ENCODE measurements at places on chromosomes 5 and 9.

DNA sequence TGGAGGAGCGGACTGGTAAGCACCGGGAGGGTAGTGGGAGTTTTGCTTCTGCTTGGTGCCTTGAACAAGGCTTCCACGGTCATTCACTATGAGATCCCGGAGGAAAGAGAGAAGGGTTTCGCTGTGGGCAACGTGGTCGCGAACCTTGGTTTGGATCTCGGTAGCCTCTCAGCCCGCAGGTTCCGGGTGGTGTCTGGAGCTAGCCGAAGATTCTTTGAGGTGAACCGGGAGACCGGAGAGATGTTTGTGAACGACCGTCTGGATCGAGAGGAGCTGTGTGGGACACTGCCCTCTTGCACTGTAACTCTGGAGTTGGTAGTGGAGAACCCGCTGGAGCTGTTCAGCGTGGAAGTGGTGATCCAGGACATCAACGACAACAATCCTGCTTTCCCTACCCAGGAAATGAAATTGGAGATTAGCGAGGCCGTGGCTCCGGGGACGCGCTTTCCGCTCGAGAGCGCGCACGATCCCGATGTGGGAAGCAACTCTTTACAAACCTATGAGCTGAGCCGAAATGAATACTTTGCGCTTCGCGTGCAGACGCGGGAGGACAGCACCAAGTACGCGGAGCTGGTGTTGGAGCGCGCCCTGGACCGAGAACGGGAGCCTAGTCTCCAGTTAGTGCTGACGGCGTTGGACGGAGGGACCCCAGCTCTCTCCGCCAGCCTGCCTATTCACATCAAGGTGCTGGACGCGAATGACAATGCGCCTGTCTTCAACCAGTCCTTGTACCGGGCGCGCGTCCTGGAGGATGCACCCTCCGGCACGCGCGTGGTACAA lies 556 bp downstream of the PCDHGC3 start:
- no peak for DNase-seq

DNA sequence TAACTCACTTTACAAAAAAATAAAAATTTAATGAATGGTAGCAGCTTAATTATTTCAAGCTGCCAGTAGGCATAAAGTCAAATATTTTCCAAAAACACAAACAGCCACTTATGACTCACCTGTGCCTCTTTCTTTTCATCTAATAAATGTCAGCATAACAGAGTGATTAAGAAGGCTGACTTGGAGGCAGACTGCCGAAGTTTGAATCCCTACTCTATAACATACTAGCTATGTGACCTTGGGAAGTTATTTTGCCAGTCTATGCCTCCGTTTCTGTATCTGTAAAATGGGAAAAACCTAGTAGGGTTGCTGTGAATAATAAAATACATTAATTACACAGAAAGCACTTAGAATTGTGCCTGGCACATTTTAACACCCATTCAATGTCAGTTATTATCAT lies 33.8 kb downstream of the FANCC start:
- DNase-seq, result no peak

DNA sequence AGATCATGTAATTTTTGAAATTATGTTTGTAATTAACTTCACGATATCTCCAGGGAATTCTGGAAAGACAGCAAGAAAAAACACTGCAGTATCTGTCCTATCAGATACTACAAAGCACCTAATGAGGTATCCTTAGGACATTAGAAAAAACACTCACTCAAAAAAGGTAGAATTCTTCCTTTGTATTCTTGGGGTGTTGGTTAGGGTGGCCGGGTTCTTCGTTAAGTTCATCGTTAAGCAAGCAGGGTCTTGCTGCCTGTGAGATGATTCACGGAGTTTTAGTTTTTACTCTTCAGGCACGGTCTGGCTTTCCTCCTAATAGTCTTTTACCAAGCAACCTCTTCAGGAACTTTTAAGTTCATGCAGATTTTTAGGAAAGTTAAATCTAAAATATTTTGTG lies 91.4 kb upstream of the IRX4 start:
- no peak for DNase-seq

- DNase-seq, result no peak
Measured at GRCh38 chr5:92942762-92943161, 638.3 kb downstream of the NR2F1-AS1 start.

DNA sequence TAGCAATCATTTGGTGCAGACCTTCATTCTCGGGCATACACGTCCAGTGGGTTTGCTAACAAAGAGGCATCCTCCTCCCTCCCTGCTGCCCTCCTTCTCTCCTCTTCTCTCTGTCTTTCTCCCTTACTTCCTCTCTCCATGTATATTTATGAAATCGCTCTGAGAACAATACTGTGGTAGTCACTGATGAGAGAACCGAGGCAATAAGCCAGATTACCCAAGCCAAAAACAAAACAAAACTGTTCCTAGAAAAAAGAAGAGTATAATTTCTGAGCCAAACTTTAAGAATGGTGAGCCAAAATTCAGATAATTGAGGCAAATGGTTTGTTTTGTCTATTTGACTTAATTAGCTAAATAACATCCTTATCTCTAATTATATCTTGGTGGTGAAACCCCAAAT lies 15.8 kb upstream of the HMHB1 start:
- DNase-seq, result no peak

DNA sequence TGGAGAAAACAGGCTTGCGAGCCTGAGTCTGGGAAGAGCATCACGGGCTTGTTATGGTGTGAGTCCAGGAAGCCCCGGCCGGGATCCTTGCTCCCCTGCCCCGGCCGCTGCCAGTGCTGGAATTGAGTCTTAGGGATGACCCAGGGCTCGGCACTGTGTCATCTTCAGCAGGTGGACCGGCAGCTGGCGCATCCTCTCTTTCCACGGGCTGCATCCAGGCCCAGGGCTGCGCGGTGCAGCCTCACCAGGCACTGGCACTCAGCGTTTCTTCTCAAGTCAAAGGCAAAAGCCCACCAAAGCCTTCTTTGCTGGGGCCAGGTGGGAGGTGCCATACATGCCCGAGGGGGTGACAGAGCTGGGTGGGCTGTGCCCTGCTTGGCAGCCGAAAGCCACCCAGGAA lies 46.6 kb downstream of the COL5A1 start:
- DNase-seq, result no peak

DNA sequence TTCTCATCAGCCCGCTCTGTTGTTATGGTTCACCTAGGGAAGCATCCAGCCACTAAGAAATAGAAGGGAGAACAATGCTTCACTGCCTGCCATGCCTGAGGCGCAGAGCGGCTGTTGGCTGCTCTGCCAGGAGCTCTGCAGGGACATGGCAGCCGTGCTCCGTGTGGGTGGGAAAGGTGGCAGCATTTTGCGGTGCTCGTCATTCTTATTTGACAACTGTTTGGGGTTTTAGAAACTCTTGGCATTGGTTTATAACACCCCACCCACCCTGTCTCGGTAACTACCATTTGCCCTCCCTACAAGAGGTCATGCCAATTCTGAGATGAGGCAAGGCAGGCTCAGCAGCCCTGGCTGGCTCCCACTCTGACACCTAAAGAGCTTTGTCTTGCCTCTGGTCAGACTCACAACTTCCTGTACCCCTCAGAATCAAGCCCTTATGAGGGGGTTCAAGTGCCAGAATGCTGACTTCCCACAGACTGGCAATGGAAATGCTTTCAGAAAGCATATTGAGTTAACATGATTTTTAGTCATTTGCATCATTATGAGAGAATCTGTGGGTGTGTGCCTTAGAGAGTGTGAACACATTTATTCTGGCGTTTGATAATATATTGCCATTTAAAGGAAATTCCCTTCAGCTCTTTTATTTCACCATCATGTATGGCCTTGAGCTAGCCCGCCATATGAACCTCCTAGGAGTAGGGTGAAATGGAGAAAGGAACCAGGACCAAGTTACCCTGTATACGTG lies 288.0 kb upstream of the ANKRD55 start:
- DNase-seq, result no peak

- no peak for DNase-seq
Measured at GRCh38 chr5:66889524-66889923, 293.3 kb downstream of the MAST4 start.

DNA sequence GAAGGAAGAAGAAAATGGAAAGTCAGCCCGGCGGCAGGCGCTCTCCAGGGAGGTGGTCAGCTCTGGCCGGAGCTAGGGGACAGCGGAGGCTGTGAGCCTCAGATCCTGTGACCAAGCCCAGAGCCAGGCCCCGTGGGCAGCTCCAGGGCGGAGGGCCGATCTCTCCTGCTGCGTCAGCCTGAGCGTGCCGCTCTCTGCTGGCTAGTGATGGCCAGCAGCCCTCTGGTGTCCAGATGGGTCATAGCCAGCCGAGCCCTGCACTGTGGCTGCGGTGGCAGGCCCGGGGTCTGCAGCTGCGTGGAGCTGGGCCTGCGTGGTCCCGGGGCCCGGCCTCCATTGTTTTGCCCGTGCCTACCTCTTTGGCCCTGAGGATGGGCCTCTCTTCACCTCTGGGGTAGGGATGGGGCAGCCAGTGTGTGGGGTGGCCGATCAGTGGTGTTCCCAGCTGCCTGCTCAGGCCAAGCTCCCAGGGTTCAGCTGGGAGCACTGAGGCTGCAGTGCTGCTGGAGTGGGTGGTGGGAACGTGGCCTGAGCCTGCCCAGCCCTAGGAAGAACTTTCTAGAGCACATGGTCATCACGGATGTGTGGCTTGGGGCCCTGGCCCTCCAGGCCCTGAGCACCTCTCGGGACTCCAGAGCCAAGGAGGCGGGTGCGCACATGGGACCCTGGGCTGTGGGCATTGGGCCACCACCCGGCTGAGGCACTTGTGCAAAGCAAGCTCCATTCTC lies 17.1 kb upstream of the NRARP start:
- DNase-seq, result no peak

DNA sequence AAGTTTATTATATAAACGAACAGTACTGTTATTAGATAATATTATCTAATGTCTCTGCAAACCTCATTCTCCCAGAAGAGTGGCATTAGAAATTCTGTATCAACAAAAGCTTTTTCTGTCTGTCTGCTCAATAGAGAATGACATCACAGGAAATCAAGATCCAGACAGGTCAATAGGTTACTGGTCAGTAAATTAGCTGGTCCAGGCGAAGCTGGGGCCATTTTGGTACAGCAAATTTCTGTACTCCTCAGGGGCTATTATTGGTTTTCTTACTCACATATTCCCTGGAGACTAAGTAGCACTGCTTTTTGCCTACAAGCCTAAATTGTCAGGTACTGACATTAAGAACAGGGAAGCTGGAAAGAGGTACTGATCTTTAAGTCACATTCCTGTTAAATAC lies 80.5 kb downstream of the PLPP1 start:
- no peak for DNase-seq

DNA sequence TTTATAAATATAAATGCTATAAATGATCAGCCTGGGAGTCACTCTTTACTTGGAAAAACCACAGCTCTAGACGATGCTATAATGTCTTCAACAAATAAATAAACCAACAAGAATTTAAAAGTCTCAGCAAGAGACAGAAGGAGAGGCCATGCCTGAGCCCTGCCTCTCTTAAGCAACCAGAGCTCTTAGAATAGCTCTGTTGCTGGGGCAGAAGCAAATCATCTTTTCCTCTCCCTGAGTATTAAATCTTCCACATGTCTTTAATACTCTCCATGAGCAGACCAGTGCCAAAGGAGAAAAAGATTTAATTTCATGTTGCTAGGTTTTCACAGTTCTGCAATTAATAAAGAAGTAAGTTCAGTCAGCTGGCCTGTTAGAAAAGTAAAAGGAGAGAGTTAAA lies 408.0 kb upstream of the SLC30A5 start:
- no peak for DNase-seq

GRCh38 chr5:133817456-133817855 lies 151.0 kb downstream of the C5orf15 start:
- DNase-seq, result no peak

DNA sequence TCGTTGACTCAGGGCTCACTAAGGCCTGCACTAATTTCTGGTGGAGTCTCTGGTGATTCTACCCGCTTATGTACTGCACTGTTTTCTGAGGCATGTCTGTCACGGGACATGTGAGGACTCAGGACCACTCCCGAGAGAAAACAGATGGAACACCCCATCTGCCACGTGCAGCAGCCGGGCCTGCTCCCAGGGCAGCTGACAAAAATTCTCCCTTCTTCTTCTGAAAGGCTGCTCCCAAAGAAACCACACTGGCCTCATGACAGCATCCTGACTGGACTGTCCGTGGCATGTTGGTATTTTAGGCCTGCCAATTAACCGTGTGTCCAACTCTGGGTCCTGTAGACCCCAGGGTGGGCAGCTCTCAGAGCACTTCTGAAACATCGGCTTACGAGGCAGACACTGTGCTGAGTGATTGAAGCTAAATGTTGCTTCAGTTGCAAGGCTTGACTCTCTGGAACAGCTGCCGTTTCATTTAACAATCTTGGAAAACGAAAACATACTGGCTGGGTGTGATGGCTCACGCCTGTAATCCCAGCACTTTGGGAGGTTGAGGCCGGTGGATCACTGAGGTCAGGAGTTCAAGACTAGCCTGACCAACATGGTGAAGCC lies 39.0 kb downstream of the FAM240B start:
- no peak for DNase-seq

DNA sequence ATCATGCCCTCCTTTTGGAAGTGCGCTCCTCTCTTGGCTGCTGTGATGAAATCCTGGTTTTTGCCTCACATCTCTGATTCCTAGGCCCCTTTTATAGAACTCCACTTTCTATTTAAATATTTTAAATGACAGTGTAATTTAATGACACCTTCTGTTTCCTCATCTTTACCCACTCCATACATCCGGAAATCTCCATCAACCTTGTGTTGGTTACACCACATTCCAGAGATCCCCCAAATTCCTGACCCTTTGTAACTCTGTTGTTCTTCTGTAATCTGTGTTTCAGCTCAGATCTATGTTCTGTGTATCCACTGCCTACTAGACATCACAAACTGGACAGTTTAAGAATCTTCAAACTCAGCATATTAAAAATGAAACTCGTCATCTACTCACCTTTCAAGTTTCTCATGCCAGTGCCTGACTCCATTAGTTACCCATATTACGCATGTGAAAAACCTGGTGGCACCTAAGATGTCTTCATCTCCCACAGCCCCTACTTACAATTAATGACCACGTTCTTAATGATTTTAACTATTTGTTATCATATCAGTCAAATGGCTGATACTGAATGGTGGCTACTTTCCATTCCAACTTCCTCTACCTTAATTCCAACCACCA lies 25.1 kb downstream of the PARP8 start:
- no peak for DNase-seq

GRCh38 chr5:88722546-88723073 lies 160.4 kb downstream of the MEF2C start:
- no peak for DNase-seq

GRCh38 chr5:139492700-139493192 lies 10.2 kb upstream of the STING1 start:
- DNase-seq, result no peak

DNA sequence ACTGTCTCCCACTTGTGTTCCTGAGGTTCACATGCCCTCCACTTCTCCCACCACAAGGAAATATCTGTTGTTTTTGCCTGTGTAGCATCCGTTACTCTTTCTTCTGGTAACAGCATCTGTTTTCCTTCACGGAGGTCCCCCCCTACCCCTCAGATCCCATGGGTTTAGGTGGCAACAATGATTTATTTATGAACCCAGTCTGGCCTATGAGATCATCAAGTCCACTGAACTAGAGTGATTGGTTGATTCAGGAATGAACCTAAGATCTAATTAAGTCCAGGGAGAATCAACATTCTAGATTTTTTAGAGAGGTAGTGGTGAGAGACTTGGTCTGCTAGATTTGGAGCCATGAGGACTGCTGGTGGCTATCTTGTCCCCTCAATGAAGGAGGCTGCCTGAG lies 166.8 kb downstream of the NR3C1 start:
- DNase-seq, result no peak
